Fibroblast of upper back skin (primary cell): ENCODE measurements at places on chromosomes 16 and 17.

- DNase-seq = no peak
Observed at GRCh38 chr16:67676939-67677338, 10.3 kb downstream of the C16orf86 start.

GRCh38 chr17:58282442-58282841 lies 1.7 kb upstream of the MPO start:
- DNase-seq = no peak

GRCh38 chr17:57574040-57574513 lies 171.0 kb downstream of the CCDC182 start:
- peak; percentile 35 for DNase-seq

GRCh38 chr17:14910916-14911315 lies 354.2 kb downstream of the PMP22 start:
- no peak for DNase-seq

DNA sequence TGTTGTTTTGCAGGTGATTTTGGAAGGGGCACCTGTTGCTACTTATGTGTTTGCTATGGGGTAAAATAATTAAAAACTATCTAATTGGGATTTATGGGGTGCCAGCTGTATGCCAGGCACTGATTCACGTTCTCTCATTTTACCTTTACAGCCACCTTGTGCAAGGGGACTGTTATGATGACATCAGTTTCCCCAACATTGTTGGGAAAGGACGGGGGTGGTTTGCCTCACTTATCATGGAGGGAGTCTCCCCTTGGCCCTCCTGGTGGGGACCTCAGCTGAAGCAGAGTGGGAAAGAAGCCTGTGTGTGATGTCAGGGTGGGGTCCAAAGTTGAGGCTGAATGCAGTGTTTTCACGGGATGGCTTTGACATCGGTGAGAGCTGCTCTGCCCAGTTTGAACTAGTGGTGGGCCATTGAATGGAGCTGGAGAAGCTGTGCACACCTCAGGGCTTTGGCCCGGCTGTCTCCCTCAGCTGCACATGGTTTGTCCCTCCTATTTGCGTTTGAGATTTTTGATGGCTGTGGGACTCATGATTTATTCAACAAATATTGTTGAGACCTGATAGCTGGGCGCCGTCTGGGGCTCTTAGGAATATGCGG lies 36.1 kb downstream of the CMIP start:
- DNase-seq = no peak

GRCh38 chr16:56350491-56351405 lies 74.6 kb downstream of the AMFR start:
- DNase-seq = no peak

- DNase-seq = peak; percentile 28
Observed at GRCh38 chr17:63082273-63082861, 116.3 kb downstream of the TANC2 start.

GRCh38 chr17:81459864-81460263 lies 52.7 kb downstream of the ACTG1 start:
- DNase-seq = no peak

DNA sequence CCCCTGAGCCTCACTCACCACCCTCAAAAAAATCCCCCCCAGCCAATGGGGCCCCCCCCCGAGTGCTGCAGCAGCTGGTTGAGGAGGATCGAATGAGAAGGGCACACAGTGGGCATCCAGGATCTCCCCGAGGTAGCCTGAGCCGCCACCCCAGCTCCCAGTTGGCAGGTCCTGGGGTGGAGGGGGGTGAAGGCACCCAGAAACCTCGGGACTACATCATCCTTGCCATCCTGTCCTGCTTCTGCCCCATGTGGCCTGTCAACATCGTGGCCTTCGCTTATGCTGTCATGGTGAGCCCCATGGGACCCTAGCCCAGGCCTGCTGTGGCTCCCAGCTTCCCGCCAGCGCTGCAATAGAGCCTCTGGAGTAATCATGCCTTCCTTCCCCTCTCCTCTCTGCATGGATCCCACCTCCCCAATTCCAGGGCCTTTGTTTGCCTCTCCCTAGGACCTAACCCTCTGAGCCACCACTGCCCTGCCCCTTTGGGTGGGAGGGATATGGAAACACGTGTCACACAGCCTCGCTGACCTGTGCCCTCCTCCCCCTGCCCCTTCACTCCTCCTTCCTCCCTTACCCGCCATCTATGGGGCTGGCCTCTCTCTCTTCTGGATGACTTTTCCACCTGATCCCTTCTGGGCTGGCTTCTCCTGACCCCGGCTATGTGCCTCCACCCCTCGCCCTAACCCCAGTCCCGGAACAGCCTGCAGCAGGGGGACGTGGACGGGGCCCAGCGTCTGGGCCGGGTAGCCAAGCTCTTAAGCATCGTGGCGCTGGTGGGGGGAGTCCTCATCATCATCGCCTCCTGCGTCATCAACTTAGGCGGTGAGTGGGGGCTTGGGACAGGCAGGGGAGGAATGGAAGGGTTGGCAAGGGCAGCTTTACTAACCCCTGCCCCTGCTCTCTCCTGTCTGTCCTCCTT lies 1.9 kb downstream of the PRRT2 start:
- DNase-seq = no peak

GRCh38 chr16:67174706-67175231 lies 4.4 kb downstream of the NOL3 start:
- DNase-seq = no peak

GRCh38 chr17:77503916-77504651 lies 363.3 kb downstream of the SEC14L1 start:
- DNase-seq = no peak

DNA sequence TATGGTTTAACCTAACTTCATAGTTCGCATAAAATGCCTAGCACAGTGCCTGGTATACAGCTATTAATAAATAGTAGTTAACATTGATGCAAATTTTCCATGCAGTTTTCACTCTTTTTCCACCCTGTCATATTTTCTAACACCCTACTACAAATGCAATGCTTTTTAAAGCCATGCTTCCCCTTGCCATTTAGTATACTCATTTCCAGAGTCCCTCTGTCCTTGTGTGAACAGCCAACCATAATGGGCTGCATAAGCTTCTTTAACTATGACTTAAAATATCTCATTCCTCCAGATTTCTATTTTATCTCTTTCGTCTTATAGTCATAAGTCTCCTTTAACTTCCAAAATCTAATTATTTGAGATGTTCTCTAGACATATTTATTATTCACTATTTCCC lies 284.1 kb downstream of the GRIN2A start:
- DNase-seq = no peak

- DNase-seq = peak; percentile 92
Observed at GRCh38 chr17:44820631-44821212, 9.4 kb downstream of the GJC1 start.

DNA sequence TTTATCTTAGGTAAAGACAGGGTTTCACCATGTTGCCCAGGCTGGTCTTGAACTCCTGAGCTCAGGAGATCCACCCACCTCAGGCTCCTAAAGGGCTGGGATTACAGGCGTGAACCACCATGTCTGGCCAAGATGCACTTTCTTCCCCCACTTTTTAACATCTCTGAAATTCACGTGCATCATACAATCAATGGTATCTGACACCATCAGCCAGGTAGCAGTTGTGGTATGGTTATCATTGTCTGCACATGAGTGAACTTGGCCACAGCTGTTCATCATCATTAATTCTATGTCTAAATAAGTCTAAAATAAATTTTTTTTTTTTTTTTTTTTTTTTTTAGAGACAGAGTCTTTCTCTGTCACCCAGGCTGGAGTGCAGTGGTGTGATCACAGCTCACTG lies 34.2 kb upstream of the MYLK3 start:
- no peak for DNase-seq

DNA sequence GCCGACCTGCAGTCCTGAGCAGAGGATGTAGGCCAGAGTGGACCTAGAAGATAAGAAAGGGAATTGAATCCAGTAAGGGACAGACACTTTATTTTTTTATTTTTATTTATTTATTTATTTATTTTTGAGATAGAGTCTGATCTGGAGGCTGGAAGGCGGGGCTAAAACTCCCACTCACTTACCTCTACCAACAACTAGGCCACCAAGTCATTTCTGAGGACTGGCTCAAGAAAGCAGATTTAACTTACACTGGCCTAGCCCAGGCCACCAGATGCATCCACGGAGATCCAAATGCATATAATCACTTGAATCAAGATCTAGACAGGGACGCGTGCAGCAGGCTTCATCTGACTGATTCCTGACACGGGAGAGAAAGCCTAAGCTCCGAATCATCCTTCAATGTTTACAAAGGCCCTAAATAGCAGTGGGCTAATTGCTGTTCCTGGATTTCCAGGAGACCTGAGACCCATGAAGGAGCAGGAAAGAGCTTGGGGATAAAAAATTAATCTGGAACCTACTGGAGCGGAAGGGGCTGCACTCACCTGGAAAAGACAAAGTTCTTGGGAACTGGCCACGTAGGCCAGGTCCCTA lies 1.1 kb upstream of the ALOX12 start:
- DNase-seq = peak; percentile 48

- no peak for DNase-seq
Observed at GRCh38 chr17:31575043-31575442, 183.6 kb downstream of the RAB11FIP4 start.

DNA sequence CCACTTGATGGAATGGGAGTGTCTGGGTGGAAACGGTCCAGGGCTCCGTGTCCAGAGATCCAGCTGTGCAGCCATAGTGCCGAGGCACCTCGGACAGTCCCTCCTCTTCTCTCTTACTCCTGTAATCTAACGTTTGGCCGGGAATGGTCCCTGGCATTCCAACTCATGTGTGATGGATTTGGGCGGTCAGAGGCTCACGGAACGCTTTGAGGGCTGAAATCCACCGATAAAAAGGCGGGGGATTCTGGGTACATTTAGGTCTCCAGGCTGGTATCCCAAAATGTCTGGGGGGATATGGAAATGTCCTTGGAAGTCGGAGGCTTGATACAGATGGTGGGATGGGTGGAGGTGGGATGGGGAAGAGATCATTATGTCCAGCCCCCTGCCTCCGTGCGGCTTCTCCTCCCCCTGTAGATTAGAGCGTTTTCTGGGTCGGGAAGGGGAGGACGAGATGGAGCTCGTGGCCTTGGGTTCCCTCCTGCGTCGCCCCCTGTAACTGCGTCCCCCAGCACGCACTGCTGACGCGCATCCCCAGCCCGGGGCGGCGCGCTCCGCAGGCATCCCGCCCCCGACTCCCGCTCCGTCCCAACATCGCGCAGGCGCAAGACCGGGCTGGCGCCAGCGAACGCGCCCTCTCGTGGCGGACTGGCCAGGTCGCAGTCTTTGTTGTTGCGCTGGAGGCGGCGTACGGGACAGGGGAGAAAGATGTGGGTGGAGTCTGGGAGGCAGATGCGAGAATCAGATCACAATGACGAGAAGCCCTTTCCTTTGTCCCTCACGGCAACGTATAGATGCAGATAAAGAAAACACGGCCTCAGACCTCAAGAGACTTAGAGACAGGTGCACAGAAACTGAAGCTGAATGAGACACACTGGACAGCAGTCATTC lies 4.5 kb upstream of the SGCA start:
- peak; percentile 91 for DNase-seq

DNA sequence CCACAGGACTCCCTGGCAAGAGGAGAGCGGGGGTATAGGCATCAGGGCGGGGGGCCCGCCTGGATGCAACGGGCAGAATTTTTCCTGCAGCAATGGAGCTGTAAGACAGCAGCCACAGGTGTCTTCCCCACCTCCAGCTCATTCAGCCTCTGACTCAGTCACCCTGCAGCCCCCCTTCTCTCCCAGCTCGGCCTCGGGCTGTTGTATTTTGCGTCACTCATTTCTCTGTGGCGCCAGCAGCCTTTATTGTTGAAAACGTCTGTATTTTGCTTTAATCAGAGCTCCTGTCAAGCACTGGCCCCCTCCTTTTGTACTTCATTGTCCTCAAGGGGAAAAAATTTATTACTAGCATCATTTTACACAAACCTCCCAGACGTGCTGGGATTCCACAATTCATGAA lies 117.7 kb downstream of the WSCD1 start:
- no peak for DNase-seq

GRCh38 chr17:4934173-4934979 lies 2.3 kb downstream of the GP1BA start:
- DNase-seq = peak; percentile 46

GRCh38 chr16:64381979-64382378 lies 739.9 kb downstream of the CDH11 start:
- no peak for DNase-seq

- DNase-seq = no peak
Observed at GRCh38 chr16:56838622-56839337, 26.2 kb upstream of the SLC12A3 start.

GRCh38 chr16:69435977-69436820 lies 11.8 kb downstream of the CYB5B start:
- DNase-seq = no peak

DNA sequence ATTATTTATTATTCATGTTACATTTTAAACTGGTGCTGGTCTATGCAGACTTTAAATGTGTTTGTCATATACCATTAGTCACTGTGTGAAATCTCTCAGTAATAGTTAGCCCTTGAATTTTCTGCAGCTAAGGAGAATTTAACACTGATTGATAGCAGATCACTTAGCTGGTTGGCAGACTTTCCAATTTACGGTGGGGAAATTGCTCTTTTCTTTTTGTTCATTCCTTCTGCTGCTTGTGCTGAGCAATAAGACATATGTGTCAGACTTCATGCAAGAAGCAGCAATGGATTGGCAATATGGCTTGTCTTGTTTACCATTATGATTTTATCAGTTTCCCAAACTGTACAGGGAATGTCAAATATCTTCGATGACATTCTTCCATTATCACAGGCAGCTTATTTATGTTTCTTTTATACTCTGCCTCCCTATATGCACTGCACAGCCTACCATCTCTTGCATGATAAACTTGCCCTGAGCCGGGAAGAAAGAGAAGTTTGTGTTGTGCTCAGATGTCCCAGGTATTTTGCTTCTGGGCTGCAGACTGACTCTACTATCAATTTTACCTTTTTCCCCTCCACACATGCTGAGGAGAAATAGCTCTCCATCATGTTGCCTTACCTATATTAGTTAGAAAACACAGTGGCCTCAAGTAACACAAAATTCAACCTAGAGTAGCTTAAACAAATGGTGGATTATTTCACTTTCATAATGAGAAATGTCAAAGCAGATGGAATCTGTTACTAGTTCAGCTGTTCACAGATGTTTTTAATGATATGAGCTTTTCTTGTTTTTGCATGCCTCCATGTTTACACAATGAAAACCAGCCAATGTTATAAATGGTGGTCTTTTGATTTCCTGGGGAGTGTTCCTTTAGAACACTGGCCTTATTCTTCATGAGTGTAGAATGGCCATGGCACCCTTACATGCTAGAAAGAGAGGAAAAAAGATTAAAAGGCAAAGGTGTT lies 968.1 kb upstream of the GOT2 start:
- peak; percentile 80 for DNase-seq

DNA sequence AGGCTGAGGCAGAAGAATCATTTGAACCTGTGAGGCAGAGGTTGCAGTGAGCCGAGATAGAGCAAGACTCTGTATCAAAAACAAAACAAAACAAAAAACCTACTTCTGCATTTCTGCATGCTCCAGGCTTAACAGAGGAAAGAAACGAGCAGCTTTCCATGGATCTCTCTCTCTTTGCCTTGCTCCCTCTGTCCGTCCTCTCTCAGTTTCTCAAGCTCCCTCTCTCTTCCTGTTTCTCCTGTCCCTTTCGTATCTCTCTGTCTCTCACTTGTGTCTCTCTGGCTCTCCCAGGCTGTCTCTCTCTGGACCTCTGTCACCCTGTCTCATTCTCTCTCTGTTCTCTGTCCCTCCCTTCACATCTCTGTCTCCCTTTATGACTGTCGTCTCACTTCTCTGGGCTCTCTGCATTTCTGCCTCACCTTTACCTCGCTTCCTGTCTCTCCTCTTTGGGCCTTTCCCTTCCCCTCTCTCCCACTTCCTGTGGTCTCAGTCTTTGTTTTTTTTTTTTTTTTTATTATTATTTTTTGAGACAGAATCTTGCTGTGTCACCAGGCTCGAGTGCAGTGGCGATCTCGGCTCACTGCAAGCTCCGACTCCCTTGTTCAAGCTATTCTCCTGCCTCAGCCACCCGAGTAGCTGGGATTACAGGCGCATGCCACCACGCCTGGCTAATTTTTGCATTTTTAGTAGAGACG lies 4.1 kb upstream of the PITPNA start:
- no peak for DNase-seq
